ENCODE measurements at places on chromosomes 12 and 14.
A peak's percentile ranks its signal among the peaks of the same experiment; 100 is the strongest.

DNA sequence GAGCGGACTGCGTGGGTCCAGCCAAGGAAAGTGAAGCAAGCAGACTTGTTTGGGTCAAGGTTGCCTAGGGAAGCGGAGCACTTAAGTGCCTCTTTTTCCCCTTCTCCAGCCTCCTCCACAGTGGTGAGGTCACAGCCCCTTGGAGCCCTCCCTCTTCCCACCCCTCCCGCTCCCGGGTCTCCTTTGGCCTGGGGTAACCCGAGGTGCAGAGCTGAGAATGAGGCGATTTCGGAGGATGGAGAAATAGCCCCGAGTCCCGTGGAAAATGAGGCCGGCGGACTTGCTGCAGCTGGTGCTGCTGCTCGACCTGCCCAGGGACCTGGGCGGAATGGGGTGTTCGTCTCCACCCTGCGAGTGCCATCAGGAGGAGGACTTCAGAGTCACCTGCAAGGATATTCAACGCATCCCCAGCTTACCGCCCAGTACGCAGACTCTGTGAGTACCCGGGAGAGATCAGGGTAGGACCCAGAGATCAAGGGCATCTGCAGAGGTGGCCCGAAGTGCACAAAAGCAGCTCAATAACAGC, at the start of gene TSHR:
Gene TSHR, plus strand, starts transcription at position 206 of the 526 bp plus-strand sequence. Its CDS starts 60 bp downstream, at position 266.
- H3K27ac ChIP-seq: no peak within 1 kb of the TSS
- H3K27me3 ChIP-seq: no peaks in the 10 kb centered on the region
- no peak for DNase-seq
- peaks cover 23% of the 10 kb centered on the region for H3K4me1 ChIP-seq

DNA sequence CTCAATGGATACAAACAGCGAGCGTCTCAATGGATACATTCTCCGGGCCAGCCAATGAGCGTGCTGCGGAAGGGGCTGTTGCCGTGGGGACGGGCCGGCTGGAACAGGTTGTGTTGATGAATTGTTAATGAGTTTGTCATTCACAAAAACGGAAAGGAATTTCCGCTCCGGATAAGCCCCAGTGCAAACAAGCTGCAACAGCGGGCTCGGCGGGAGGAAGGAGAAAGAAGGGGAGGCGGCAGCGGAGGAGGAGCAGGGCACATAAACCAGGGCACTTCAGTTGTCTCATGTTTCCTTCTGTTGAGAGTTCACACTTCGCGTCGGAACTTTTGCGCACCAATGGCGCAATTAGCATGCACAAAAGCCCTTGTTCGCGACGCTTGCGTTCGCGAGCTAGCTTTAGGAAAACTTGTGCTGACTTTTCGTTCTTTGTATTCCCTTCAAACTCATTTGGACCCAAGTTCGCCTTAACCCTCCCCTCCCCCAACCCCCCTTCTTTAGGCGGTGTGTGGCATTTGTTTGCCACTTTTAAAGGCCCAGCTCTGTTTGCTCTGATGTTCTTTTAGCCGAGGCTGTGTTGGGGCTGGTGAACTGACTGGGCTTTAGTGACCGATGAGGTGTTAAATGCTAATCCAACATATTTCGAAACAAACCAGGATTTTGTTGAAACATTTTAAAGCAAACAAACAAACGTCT, at the start of gene DUSP6:
Gene DUSP6, minus strand, starts transcription at position 10 of the 696 bp plus-strand sequence. CDS start 462 bp downstream, outside the sequence.
- H3K4me3 ChIP-seq: peak within 1 kb of the TSS; percentile 91
- DNase-seq: peak; percentile 80
- H3K4me1 ChIP-seq: peaks cover 19% of the 10 kb centered on the region
- no peaks in the 10 kb centered on the region for H3K27me3 ChIP-seq

DNA sequence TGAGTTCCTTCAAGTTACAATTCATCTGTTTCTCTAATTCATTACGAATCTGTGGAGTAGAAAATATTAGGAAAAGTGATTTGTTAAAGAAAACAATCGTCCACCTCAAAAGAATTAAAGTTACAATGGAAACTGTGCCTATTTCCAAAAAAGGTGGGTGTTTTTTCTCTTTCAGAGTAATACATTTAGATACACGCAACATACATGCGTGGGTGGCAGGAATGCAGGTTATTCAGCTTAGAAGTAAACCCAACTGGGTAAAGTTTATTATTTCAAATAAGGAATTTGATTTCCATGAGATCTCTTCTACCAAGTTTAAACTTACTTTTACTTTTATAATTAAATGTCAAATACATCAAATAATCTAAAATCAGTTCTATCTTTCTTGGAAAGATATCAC, 52.2 kb downstream of the SSH1 start:
- H3K4me1 ChIP-seq: peaks cover 50% of the 10 kb centered on the region
- no peaks in the 10 kb centered on the region for H3K27me3 ChIP-seq
- DNase-seq: no peak
- no peak overlapping the region for H3K4me3 ChIP-seq

DNA sequence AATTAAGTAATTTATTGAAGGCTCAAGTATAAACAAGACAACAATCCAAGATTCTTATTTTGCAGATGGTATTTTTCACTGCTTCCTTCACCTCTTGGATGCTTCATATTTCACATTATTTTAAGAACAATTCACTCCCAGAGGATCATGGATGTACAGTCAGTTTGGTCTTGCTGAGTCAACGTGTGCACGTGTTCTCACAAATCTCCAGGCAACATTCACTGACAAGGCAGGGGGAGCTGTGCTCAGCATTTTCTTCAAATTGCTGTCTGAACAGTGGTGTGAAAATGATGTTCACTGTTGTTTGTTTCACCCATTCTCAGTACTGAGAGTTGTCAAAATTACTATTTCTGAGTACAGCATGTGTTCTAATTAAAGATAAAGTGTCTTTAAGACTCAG, 118.3 kb upstream of the SLC38A4 start:
- H3K4me1 ChIP-seq: no peaks in the 10 kb centered on the region
- no peaks in the 10 kb centered on the region for H3K36me3 ChIP-seq

All from esophagus squamous epithelium (tissue), 5 donors.